Left lung (tissue), 14 donors: ENCODE measurements at places on chromosomes 2 and 18. TPM values are rescaled to one million over a fixed set of nuclear protein-coding genes. Genes with fewer than 3 reads are reported as not detected.

GRCh38 chr18:8107426-8107825, 501.8 kb upstream of the RAB12 start:
- DNase-seq: no peak

Gene IWS1
- 37.2 TPM for total RNA-seq

Gene C1D
- total RNA-seq: 21.0 TPM

Gene UGT1A9
- total RNA-seq: not detected

- DNase-seq: no peak
Measured at GRCh38 chr2:1070601-1071000, 120.0 kb downstream of the SNTG2 start.
